ENCODE measurements at places on chromosomes 2 and 18.

DNA sequence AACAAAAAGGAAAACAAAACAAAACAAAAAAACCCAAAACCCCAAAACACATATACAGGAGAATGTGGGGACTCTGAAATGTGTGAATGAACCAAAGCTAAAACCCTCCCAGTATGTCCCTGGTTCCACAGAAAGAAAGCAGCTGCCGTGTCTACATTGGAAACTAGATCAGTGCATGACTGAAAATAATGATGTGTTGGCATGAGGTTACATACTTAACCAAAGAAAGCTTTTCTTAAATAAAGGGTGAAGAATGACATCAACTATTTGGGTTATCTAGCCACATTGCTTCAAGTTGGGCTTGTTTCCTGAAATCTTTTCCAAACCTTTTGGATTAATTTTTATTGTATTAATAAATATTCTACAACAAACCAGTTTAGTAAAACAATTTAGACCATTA lies 91.9 kb upstream of the FN1 start:
- no peak for DNase-seq

DNA sequence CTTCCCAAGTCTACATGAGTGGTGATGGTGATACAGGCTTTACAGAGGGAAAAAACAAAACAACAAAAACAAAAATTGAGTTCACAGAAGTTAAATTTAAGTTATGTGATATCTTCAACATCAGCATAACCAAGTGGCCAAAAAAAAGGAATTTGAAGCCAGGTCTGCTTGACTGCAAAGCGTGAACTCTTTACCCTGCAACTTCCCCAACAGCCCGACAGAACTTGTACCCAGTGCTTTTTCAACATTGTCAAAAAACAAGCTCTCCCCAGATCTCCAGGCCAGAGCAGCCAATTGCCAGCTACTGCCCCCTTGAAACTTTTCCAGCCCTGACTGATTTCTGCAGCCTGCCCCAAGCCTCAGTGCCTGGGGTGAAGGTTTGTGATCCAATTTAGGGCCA lies 76.7 kb downstream of the RNF144A start:
- no peak for DNase-seq

GRCh38 chr2:104849618-104850141 lies 4.2 kb upstream of the POU3F3 start:
- DNase-seq: no peak

DNA sequence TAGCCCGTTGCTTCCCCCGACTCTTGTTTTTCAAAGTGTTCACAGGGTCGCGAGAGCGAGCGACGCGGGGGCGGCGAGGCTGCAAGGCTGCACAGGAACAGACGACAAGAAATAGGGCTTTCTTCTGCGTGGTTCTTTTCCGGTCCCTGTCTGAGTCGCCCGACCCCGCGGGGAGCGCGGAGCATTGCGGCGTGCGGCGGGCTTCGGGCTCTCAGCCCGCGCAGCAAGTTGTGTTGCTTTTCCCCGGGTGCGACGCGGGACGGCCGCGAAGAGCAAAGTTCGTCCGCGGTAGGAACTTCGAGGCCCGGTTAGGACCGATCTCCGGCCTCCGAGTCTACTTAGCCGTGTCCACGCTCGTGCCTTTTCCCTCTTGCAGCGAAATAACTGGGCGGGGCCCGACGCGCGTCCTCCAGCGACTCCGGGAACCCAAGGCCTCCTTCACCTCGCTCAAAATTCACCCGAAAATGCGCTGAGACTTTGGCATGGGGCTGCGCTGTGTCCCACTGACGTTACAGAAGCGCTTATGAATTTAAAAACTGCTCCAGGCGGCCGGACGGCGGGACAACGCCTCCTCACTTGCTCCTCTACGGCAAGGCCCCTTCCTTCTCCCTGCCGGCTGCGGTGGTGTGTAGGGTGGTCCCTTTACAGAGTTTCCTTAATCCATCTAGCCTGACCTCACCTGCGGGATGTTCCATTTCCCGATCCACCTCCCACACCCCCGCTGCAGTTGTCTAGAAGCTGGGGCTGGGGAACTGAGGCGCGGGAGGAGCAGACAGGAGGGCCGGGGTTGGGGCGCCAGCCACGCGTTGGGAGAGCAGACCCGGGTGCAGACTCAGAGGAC lies 1.5 kb upstream of the BCL2L11 start:
- DNase-seq: no peak

GRCh38 chr2:118386641-118387302 lies 298.5 kb downstream of the INSIG2 start:
- DNase-seq: no peak

DNA sequence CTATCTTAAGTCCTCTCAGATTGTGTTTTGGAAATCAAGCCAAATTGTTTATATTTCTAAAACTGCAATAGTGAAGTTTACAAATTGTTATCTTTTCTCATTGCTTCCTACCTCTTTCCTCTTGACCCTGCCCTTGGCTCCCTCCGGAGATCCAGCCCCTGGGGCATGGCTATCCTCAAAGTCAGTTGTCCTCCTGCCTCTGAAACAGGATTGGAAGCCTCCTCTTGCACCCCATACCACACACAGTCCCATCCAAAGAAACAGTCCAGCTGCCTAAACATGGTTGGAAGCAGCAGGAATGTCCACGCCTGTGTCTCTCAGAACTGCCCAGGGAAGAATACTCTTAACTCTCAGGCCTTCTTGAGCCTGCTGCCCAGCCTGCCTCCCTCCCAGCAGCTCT lies 30.1 kb upstream of the COL6A3 start:
- DNase-seq: no peak

- DNase-seq: no peak
These were observed 31.2 kb downstream of the STAMBP start for GRCh38 chr2:73859721-73860586.

DNA sequence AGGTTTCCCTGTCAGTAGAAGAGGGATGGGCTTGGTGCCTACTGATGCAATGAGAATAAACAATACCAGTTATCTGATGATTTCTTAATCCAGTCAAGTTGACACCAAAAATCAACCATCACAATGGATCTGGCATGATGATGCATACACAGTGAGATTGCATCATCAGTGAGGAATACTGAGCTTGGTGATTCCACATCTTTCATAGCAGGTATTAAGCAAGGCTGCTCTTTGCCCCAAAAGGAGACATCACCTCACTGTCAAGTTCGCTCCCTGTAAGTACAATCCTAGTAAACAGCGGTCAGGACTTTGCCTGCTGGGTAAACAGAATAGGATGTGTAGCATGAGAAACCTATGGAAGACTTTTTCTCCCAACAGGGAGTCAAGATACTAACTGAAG lies 282.7 kb upstream of the CDH2 start:
- DNase-seq: no peak

GRCh38 chr2:48015421-48015820 lies 109.1 kb upstream of the FBXO11 start:
- DNase-seq: no peak

- no peak for DNase-seq
These were observed 30.5 kb upstream of the ATP8B1 start for GRCh38 chr18:57833441-57834101.

GRCh38 chr2:128468186-128468920 lies 149.7 kb upstream of the HS6ST1 start:
- no peak for DNase-seq

DNA sequence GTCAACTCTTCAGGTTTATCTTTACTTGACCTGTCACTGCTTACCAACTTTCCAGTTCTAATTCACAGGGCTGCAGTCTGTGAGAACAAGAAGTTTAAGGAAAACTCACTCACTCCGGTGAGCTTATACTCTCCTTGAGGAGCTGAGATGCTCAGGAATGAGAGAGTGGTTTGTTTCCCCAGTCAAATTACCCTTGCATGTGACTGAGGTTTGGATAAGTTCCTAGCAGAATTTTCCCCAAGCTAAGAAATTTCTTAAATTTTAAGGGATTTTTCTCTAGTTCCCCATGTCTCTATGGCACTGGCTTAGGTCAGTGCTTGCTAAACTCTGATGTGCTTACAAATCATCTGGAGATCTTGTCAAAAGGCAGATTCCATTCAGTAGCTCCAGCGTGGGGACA lies 12.8 kb upstream of the CCDC85A start:
- DNase-seq: no peak

DNA sequence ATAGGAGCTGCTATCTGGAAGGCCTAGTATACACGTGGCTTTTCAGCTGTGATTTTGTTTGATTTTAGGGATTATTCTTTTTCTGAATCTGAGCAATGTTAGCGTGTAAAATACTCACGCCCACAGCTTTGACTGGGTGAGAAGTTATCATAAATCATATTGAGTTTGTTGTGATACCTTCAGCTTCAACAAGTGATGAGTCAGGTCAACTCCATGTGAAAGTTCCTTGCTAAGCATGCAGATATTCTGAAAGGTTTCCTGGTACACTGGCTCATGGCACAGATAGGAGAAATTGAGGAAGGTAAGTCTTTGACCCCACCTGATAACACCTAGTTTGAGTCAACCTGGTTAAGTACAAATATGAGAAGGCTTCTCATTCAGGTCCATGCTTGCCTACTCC lies at the start of gene GKN1:
Gene GKN1 (plus strand): TSS at position 386 of the 400 bp plus-strand sequence. CDS start 42 bp downstream, outside the sequence.
- DNase-seq: no peak

GRCh38 chr2:129977986-129978385 lies 1.5 kb upstream of the RAB6C start:
- no peak for DNase-seq

- no peak for DNase-seq
These were observed 386.2 kb downstream of the MEIS1 start for GRCh38 chr2:66821168-66821567.

GRCh38 chr2:86337244-86337835 lies at the start of gene REEP1:
TSS of gene REEP1 (minus strand) at chr2:86337626. CDS start at chr2:86337510, 116 bp downstream.
- DNase-seq: no peak

GRCh38 chr2:46062637-46063412 lies 234.4 kb upstream of the EPAS1 start:
- peak; percentile 26 for DNase-seq

DNA sequence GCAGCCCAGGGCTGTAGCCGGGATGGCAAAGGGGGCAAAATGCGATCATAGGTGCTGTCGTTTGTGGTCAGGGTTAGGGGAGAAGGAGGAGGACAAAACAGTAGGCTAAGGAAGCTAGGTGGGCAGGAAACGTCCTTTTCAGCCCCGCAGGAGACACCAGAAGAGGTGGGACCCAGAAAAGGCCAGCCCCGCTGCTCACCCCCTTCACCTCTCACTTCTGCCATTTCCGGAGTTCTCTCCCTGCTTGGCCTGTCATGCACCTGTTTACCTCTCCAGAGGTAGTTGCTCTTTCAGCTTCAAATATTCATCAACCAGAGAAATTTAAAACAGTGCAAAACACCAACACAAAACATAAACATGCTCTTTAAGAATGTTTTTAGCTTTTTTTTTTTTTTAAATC lies 849 bp downstream of the AQP4 start:
- DNase-seq: no peak

GRCh38 chr2:11578081-11578948 lies 44.5 kb downstream of the GREB1 start:
- DNase-seq: no peak

DNA sequence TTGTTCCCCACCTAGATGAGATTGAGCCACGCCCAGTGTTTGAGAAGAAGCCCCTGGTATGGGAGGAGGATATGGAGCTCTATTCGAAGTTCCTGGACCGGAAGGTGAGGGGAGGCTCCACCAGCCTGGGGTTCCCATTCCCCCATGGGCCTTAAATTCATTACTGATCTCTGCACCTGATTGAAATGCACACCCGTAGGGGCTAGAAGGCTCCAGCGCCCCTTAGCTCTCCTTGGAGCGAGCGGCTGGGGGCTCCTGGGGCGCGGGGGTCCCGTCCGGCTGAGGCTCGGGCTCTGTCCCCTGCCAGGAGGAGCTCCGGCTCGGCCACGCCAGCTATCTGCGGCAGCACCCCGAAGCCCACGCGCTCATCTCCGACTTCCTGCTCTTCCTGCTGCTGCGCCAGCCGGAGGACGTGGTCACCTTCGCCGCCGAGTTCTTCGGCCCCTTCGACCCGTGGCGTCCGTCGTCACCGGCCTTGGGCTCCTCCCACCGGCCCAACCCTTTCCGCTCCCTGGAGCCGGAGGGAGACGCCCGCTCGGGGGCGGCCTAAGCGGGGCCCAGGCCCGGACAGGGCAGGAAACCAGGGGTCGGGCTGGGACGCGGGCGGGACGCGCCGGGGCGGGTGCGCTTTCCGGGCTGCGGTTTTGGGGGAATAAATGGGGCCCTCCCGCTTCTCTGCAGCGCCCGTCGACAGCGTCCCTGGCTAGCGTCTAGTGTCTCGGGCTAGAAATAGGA lies 10.9 kb downstream of the CATIP start:
- DNase-seq: peak; percentile 67

DNA sequence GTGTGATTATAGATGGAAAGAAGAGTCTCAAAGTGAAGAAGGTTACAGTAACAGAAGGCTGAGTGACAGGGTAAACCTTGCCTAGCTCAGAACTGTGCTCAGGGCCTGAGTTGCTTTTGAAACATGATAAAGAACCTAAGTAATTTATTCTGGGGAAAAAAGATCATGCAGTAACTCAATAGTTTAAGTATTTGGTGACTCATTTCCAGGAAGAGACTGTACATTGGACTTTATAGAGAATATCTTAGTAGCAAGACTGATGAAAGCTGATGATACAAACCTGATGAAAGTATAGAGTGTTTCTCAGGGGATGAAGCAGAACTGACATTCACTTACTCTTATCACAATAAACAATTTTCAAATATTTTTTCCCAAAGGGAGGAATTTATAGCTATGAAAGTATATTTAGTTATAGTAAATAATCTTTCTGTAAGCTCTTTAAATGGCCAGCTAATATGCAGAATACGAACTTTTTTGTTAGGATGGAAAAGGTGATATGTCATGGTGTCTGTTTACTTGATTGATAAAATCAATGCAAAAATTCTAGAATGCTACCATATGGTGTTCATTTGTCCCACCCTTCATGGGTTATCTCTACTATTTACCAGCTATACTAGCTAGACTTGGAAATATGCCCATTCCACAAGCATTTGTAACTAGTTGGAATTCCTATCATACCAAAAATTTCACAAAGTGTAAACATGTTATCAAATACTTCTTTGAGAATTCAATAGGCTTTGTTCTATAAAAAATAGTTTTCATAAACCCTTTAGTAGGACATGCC lies 1265.5 kb upstream of the ACVR2A start:
- no peak for DNase-seq

DNA sequence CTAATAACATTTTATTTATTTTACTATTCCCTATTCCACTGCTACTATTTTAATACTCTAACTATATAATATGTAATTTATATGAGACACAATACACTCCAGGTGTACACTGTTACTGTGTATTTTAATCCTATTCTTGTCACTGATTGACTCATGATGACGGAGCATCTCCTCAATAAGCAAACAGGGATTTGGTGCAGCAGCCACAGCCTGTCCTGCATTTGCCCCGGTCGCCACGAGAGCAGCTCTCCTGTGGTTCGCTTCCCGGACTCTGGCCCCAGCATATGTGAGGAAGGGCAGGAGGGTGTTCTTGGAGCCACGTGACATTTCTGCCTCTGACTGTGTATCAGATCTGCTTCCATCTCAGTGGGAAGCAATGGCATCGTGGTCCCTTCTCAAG lies 74.1 kb upstream of the PXDN start:
- no peak for DNase-seq

GRCh38 chr2:149606251-149606811 lies 18.8 kb upstream of the MMADHC start:
- DNase-seq: no peak

GRCh38 chr2:168495524-168495923 lies 39.5 kb downstream of the CERS6 start:
- DNase-seq: no peak

- no peak for DNase-seq
These were observed 216.7 kb downstream of the GBX2 start for GRCh38 chr2:235951493-235951892.

GRCh38 chr18:65749841-65750240 lies 971 bp upstream of the CDH7 start:
- DNase-seq: no peak

Measured in activated T-helper 1 cell treated with Interleukin-2 at 50 U/mL for 16 hours (primary cell).